ENCODE measurements at places on chromosomes 5 and 9. TPM values are rescaled to one million over a fixed set of nuclear protein-coding genes. Genes with fewer than 3 reads are reported as not detected.

The IGFBPL1 gene
- 9.1 TPM for total RNA-seq

The SLC46A2 gene
- total RNA-seq, result not detected

The CD14 gene
- 10.3 TPM for total RNA-seq

The FOXD4L6 gene
- total RNA-seq, result not detected

The CFAP77 gene
- total RNA-seq, result not detected

The CTNNA1 gene
- 496 TPM for total RNA-seq

The DOCK8 gene
- total RNA-seq, result not detected

The OR4F3 gene
- total RNA-seq, result not detected

DNA sequence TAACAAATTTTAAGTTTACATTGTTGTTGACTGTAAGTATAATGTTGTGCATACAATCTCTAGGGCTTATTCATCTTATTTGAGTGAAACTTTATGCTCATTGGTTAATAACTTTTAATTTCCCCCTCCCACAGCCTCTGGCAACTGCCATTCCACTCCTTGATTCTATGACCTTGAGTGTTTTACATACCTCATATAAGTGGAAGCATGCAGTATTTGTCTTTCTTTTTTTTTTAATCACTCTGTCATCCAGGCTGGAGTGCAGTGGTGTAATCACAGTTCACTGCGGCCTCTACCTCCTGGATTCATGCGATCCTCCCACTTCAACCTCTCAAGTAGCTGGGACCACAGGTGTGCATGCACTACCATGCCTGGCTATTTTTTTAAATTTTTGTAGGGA, 83.9 kb downstream of the KCTD16 start:
- DNase-seq, result no peak

- DNase-seq, result no peak
These were observed 27.1 kb downstream of the LARP1 start for GRCh38 chr5:154782326-154782725.

DNA sequence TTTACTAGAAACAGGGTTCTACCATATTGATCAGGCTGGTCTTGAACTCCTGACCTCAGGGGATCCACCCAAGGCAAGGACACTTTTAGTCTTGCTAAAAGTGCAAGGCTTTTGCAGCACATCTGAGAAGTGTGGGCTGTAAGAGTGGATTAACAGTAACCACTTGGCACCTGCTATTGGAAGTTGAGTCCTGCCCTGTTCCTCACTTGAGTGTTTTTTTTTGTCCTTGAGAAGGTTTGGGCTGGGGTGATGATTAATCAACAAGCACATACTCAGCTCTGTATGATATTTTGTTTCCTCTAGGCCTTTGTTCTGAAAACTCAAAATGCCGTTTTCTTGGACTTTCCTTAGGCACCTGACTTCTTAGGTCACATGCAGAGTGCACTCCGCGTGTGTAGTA, 37.4 kb downstream of the SNX30 start:
- no peak for DNase-seq

DNA sequence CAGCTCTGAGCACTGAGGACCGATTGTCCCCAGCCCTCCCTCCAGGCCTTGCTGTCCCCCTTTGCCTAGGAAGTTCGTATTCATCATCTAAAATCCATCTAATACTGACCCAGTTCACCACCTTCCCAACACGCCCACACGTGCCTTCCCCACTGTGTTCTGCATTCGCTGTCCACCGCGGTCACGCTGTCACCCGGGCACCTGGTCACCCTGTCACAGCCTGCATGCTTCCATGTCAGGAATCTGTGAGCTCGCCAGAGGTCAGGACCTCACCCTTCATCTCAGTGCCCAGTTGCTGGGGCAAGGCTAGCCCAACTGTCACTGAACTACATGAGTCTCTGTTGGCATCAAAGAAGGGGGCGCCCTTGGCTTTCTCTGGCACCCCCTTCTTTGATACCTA, 82.9 kb upstream of the RUFY1 start:
- no peak for DNase-seq

GRCh38 chr5:72166070-72166979, 59.0 kb downstream of the MAP1B start:
- no peak for DNase-seq

- no peak for DNase-seq
These were observed 904 bp downstream of the RPL12 start for GRCh38 chr9:127450243-127450760.

DNA sequence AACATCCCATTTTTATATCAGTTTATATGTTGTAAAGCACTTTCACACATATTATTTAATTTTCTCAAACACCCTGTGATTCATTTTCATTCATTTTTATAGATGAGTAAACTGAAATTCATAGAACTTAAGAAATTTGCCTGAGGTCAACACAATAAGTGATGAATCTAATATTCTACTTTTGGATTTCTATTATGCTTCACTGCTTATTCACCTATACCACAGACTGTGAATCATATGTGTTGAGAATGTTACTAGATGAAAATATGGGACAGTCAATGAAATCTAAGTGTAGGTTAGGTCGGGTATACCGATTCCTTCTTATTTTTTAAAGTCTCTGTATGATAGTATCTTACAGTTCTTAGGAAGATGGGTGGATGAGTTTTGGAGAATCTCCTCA, 24.8 kb downstream of the CDC37L1 start:
- no peak for DNase-seq

GRCh38 chr9:90142580-90142979, 500.0 kb downstream of the DIRAS2 start:
- no peak for DNase-seq

DNA sequence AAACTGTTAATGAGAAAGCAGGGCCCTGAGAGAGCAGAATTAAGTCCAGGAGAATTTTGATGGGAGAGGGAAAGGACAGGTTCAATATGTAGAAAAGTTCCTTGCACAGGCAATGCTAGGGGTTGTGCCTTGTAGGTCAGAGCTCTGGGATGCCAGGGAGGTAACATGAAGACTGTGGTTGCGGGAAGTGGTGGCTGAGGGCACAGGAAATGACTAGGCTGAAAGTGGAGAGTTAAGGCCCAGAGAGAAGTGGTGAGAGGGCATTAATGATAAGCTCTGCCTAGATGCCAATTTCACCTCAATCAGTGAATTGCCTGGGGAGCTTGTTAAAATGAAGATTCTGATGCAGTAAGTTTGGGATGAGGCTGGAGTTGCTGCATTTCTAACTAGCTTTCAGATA, 31.5 kb upstream of the PPP3R2 start:
- no peak for DNase-seq

DNA sequence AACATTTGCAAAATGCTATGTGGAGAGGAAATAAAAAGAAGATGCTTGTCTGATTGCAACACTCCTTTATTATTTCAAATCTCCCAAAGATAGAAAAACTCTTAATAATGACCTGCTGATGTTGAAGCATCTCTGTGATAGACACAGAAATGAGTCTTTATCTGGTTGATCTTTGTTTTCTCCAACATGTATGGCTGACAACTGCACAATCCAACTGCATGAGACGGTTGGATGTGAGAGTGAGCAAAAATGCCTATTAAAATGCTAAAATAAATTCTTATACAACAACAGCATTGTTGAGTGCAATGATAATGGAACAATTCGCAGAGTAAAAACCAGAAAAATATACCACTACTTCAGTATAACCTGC, 7.5 kb upstream of the IZUMO3 start:
- DNase-seq, result no peak

DNA sequence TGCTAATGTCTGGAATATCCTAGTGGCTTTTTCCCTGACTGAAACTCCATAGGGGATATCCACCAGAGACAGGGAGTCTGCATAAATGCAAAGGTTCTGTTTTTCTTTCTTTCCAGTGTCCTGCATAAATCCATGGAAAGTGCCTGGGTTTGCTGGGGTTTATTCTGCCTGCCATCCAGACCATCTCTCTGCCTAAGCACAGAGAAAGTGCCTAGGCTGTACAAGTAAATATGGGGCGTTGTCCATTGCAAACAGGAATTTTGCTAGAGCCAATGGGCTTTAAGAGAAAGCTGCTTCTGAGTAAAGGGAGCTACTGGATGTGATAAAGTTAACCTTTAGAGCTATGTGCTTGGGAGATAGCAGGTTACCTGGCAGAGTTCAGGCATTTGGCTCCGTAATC, 407.5 kb downstream of the AGTPBP1 start:
- DNase-seq, result no peak

GRCh38 chr5:167557359-167557758, 734.1 kb upstream of the WWC1 start:
- no peak for DNase-seq

Data from SJSA1 (cell line).